ENCODE measurements at places on chromosomes 12 and 14.

- H3K36me3 ChIP-seq, result no peaks in the 10 kb centered on the region
- DNase-seq, result no peak
- no peak overlapping the region for H3K27ac ChIP-seq
- no peaks in the 10 kb centered on the region for H3K4me1 ChIP-seq
Measured at GRCh38 chr14:89574420-89574819, 157.4 kb upstream of the FOXN3 start.

DNA sequence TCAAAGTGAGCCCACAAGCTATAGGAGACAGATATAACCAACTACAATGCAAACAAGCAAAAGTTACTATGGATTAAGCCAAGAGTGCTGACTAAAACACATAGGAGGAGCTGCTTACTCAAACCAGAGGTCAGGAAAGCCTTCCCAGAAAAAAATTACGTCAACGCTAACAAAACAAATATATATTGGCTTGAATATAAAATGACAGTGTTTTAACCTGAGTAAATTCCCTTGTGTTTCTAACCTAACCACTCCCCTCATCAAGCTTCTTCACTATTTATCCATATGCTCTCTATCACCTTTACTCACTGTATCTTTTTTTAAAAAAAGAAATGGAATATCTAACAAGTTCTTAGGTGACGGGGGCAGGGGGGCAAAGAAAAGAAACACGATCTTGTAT lies 115.9 kb downstream of the MED13L start:
- peaks cover 3% of the 10 kb centered on the region for H3K4me1 ChIP-seq
- H3K27ac ChIP-seq, result no peak overlapping the region
- H3K36me3 ChIP-seq, result no peaks in the 10 kb centered on the region
- no peak overlapping the region for H3K4me3 ChIP-seq

DNA sequence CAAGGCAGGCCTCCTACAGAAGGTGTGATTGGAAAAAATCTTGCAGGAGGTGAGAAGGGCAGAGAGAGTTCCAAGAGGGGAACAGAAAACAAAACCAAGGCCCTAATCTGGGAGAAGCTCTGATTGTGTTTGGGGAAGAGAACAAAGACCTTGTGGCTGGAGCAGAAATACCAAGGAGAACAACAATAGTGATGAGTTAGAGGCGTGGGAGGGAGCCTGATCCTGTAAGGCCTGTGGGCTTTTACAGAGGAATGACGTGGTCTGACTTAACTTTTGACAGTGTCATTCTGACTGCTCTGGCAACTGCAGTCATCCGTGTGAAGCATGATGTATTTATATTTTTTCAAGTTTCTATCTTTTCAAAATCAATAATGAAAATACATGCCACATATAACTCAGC lies 200.6 kb downstream of the ANO4 start:
- no peak overlapping the region for H3K27ac ChIP-seq
- no peaks in the 10 kb centered on the region for H3K36me3 ChIP-seq
- no peak overlapping the region for H3K4me3 ChIP-seq
- peaks cover 98% of the 10 kb centered on the region for H3K27me3 ChIP-seq
- H3K4me1 ChIP-seq, result peaks cover 8% of the 10 kb centered on the region

GRCh38 chr12:1927051-1927680 lies 8.7 kb upstream of the CACNA2D4 start:
- DNase-seq, result no peak
- no peak overlapping the region for H3K27ac ChIP-seq
- no peaks in the 10 kb centered on the region for H3K36me3 ChIP-seq
- no peak overlapping the region for H3K4me3 ChIP-seq
- peaks cover 27% of the 10 kb centered on the region for H3K27me3 ChIP-seq
- 0 out of 2 replicates have a peak, but pooled peaks cover 3% of the 10 kb centered on the region for H3K4me1 ChIP-seq

DNA sequence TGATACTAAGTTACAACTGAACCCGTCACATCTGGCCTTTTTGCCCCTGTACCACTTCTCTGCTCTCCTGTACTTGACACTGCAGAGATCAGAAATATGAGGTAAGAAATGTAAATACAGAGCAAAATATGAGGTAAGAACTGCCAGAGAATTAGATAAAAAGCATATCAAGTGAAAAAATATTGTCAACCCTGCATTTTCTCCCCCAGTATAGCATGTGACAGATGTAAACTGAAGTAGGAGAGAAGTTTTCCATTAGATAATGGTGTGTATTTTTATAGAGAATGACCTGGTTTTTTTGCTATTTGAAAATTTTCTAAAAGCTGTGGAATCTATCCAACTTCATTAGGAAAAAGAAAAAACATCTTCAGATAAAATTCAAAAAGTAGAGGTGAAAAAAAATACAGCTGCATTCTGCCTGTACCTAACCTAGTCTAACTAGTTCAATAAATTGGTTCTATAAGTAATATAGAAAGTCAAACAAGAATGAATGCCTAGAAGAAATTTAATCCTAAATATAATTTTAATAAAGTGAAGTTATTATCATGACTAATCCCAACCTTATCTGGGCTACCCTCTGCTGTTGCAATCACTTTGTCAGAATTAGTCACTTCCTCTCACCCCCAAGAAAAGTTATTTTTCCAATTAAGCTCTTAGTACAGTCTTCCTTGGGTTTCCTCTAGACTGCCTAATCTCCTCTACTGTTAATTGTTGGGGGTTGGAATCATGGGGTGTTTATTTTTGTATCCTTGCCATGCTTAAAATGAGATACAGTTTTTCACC lies 210.0 kb downstream of the RASSF9 start:
- no peaks in the 10 kb centered on the region for H3K27me3 ChIP-seq
- no peak overlapping the region for H3K4me3 ChIP-seq
- H3K4me1 ChIP-seq, result no peaks in the 10 kb centered on the region
- H3K36me3 ChIP-seq, result no peaks in the 10 kb centered on the region
- H3K27ac ChIP-seq, result no peak overlapping the region

GRCh38 chr12:79818856-79819255 lies 116.0 kb downstream of the PPP1R12A start:
- H3K4me3 ChIP-seq, result no peak overlapping the region
- no peaks in the 10 kb centered on the region for H3K27me3 ChIP-seq
- H3K27ac ChIP-seq, result no peak overlapping the region
- H3K36me3 ChIP-seq, result peaks cover 3% of the 10 kb centered on the region
- no peaks in the 10 kb centered on the region for H3K4me1 ChIP-seq

DNA sequence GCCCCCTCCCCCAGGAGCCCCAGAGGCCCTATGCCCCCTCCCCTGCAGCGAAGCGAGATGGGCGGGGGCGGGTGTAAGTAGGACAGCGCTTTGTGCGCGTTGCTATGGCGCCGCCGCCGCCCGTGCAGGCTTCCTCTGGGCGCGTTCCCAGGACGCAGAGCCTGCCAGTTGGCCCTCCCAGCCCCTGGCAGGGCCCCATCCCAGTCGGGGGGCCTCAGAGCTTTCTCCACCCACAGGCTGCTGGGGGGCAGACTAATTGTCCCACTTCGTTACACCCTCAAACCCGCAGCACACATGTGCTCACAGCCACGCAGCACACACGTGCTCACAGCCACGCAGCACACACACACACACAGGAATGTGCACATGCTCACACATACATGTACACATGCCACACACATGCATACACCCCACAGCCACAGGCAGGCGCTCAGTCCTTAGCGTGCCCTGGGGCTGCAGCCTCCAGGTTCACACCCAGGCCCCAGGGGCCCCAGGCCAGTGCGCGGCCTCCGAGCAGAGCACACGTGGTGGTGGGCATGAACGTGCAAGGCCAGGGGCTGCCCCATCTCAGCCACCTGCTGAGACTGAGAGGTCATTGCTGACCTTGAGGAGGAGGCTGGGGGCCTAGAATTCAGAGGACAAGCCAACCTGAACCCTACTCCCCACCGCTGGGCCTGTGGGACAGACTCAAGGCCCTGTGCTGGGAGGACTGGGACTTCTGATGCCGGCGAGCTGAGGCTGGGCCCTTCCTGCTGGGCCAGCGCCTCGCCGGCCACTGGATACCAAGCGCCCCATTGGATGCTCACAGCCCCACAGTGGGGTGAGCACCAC lies 15.6 kb downstream of the TRMT61A start:
- no peak overlapping the region for H3K4me3 ChIP-seq
- H3K36me3 ChIP-seq, result no peaks in the 10 kb centered on the region
- no peak overlapping the region for H3K27ac ChIP-seq
- H3K4me1 ChIP-seq, result no peaks in the 10 kb centered on the region
